ENCODE measurements at places on chromosomes 3 and 15.

DNA sequence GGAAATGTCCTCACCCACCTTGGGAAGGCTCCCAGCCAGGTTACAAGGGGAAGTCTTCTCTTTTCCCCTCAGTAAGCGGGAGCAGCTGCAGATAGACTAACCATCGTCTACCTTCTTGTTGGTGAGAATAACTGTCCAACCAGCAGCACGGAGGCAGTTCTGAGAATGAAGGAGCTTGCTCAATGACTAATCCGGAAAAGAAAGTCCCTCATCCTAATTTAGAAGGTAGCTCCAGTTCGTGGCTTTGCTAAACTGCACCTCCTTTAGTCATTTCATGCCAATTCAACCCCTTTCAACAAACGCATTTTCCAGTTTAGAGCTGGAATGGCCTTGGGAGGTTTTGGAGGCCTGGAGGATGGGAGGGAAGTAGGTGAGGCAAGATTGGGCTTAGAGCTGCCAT lies 527.4 kb upstream of the PROK2 start:
- no peak for DNase-seq

GRCh38 chr3:143627336-143627735 lies 220.9 kb downstream of the SLC9A9 start:
- DNase-seq, result no peak

DNA sequence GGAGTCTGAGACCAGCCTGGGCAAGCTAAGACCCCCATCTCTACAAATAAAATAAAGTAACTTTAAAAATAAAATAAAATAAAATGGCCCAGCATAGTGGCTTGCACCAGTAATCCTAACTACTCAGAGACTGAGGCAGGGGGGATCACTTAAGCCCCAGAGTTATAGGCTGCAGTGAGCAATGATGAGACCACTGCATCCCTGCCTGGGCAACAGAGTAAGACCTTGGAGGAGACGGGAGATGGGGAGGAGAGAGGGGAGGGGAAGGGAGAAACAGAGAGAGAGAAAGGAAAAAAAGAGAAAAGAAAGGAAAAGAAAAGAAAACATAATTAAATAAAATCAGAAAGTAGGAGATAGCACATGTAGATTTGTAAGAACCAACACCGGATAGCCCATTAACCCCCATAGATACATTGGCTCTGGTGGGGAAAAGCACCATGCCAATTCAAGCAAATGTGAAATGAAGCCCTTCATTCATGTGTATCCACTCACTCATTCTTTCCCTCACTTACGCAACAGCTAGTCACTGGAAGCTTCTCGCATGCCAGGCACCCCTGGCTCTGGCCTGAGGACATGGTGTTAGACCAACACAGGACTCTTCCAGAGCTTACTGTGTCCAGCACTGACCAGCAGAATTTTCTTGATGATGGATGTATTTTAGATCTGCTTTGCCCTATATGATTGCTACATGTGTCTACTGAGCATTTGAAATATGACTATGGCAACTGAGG lies 183.2 kb downstream of the MAGI1 start:
- DNase-seq, result no peak

DNA sequence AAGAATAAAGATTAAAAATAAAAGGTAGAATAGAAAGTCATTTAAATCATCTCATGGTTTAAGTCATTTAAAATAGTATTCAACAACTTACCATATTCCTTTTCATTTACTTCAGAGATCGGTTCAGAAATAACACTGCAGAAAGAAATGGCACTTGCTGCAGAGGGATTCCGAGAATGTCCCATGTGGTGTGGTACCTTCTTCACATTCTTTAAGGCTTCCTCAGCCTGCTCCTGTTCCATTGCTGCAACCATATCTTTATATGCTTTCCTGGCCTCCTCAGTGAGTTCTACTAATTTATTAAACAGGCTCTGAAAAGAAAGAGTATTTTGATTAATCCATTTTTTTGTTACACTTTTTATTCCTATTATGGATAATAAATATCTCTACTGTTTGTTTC lies 32.6 kb upstream of the SHC4 start:
- no peak for DNase-seq

- no peak for DNase-seq
Measured at GRCh38 chr15:74417225-74417624, 16.5 kb downstream of the SEMA7A start.

DNA sequence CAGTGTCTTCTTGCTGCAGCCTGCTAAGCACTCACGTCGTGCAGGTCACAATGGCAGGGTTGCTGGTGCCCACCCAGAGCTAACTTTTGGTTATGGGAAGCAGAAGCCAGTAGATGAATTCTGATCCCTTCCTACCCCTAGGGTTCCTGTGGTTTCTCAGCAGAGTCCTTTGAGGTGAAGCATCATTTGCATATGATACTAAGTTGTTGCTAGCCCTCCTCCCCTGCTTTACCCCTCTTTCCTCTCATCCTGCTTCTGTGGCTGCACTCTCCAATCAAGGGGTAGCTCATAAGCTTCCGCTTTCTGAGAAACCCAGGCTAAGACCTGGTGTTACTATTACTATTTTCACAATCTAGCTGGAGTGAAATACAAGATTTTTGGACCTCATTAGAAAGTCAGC lies 22.1 kb upstream of the HEG1 start:
- no peak for DNase-seq

- DNase-seq, result no peak
Measured at GRCh38 chr3:144431134-144431533, 459.5 kb downstream of the DIPK2A start.

DNA sequence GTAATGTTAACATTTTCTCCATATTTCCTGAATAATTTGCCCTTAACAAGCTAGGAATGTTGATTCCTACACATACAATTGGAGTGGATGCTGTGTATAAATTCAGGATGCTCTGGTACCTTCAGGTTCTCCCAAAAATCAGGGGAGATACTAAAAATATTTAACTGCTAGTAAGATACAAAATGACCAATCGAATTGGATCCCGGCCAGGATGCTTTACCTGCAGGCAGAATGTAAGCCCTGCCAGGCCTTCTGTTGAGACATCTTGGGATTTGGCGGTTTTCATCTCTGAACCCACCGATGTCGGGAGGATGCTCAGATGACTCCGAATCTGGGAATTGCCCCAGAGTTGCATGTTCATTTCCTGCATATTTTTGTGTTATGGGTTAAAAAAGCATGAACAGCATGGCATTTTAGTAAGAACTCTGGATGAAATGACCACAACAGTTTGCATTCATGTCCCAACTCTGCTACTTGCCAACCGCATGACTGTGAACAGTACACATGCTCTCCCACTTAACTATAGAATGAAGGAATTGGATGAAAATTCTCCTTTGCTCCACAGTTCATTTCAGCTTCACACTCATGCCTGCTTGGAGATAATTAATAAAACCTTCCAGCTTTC lies 241.4 kb upstream of the TBL1XR1 start:
- DNase-seq, result no peak

DNA sequence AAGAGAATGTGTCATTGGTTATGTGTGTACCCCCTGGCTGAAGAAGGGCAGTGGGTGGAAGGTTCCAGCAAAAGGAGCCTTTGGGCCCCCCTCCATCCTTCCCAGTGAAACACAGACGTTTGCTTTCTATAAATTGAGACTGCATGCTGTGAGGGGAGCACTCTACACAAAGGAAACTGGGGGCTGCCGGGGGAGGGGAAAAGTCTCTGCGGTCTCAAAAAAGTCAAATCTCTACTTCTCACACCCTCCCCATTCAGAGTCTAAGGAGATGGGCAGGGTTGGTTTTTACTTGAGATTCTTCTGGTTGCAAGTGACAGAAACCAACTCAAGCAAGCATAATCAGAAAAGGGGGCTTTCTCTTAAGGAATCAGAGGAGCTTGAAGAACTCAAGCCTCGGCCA lies 50.1 kb upstream of the TLE3 start:
- DNase-seq, result no peak

DNA sequence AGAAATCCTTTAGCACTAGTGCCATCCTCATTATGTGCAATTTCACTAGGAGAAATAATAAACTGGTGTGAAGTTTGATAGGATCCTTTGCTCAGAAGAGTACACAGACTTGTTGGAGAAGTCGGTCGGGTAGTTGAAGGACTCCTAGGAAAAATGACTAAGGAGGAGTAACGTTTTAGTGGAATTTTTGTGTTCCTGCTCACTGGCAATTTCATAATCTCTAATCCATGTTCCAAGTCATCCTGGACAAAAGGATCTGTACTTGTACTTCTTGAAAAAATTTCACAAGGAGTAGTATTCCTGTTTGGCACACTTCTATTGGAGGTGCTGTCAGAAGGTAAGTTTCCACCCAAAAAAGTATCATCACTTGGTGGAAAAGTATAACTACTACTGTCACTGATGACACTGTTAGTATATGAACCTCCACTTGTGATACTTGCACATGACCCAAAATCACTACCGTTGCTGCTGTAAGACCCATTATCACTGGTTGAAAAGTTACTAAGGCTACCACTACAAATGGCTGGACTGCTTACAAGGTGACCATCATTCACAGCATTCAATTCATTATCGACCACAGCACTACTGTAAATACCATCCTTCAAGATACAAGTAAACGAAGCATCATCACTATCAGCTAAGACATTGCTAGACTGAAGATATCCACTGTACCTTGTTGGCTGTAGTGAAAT lies 77.4 kb downstream of the NEDD4 start:
- no peak for DNase-seq

- no peak for DNase-seq
Measured at GRCh38 chr15:80978685-80979329, 10.8 kb downstream of the MESD start.

- DNase-seq, result no peak
Measured at GRCh38 chr3:89344076-89344475, 236.7 kb downstream of the EPHA3 start.
